ENCODE measurements at places on chromosomes 4 and X. TPM values are rescaled to one million over a fixed set of nuclear protein-coding genes. Genes with fewer than 3 reads are reported as not detected.

The BEND4 gene
- total RNA-seq, result 0.14 TPM

The VCX gene
- not detected for total RNA-seq

The RASGEF1B gene
- total RNA-seq, result 1.0 TPM

The ATP7A gene
- total RNA-seq, result 2.4 TPM

The FBXO8 gene
- 12.9 TPM for total RNA-seq

The SLC35A2 gene
- 22.0 TPM for total RNA-seq

The MCF2 gene
- total RNA-seq, result 0.07 TPM

The MAGED4B gene
- 7.2 TPM for total RNA-seq

The GATA1 gene
- total RNA-seq, result not detected

The SMIM10 gene
- 5.5 TPM for total RNA-seq

The CLNK gene
- not detected for total RNA-seq

The CT55 gene
- total RNA-seq, result not detected

The ZNF718 gene
- 6.9 TPM for total RNA-seq

The TMPRSS11E gene
- 1.1 TPM for total RNA-seq

The EGF gene
- total RNA-seq, result 0.46 TPM

The IL13RA2 gene
- 2.3 TPM for total RNA-seq

The MTNR1A gene
- total RNA-seq, result 0.36 TPM

The C4orf36 gene
- 1.1 TPM for total RNA-seq

The GSX2 gene
- total RNA-seq, result not detected

The EMCN gene
- not detected for total RNA-seq

The FGB gene
- total RNA-seq, result 2.9 TPM

The SPANXB1 gene
- 0.65 TPM for total RNA-seq

The MAP7D2 gene
- total RNA-seq, result 1.4 TPM
